ENCODE measurements at places on chromosomes 16 and 17. TPM values are rescaled to one million over a fixed set of nuclear protein-coding genes. Genes with fewer than 3 reads are reported as not detected.
A peak's percentile ranks its signal among the peaks of the same experiment; 100 is the strongest.

SLC2A4 gene
- 0.30 TPM for total RNA-seq

DNA sequence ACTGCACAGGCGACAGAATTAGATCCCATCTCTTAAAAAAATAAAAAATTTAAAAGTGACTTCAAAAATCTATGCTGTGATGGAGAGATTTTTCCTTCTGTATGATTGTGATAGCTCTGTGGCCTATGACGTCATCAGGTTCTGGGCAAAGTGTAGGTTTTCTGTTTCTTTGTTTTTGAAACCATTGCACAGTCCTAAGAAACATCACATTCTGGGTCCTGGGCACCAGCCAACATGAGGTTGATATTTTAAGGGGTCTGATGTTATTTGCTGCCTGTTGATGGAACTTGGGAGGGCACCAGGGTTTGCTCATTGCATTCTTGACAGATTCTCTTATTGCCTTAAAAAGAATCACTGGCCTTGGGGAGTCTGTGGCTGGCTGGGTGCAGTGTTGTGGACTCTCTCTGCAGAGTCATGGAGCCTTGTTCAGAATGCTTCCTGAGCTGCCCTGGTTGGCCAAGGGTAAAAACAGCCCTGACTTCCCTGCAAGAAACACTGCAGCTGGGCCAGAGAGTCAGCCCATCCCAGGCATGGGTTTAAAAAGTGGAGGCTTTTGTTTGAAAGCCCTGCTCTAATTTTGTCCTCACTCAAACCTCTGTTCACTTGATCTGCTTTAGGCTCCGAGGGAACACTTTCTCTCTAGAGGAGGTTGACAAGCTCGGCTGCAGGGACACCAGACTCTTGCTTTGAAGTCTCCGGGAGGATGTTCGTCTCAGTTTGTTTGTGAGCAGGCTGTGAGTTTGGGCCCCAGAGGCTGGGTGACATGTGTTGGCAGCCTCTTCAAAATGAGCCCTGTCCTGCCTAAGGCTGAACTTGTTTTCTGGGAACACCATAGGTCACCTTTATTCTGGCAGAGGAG is 10.5 kb upstream of the CYLD start:
- DNase-seq: no peak

- DNase-seq: no peak
Observed at GRCh38 chr17:12521416-12521815, 144.3 kb upstream of the MYOCD start.

GRCh38 chr16:54340531-54340930 is 53.9 kb upstream of the IRX3 start:
- DNase-seq: no peak

- DNase-seq: no peak
Observed at GRCh38 chr16:53998024-53998810, 288.4 kb downstream of the IRX3 start.

RSKR gene
- 4.7 TPM for total RNA-seq

DNA sequence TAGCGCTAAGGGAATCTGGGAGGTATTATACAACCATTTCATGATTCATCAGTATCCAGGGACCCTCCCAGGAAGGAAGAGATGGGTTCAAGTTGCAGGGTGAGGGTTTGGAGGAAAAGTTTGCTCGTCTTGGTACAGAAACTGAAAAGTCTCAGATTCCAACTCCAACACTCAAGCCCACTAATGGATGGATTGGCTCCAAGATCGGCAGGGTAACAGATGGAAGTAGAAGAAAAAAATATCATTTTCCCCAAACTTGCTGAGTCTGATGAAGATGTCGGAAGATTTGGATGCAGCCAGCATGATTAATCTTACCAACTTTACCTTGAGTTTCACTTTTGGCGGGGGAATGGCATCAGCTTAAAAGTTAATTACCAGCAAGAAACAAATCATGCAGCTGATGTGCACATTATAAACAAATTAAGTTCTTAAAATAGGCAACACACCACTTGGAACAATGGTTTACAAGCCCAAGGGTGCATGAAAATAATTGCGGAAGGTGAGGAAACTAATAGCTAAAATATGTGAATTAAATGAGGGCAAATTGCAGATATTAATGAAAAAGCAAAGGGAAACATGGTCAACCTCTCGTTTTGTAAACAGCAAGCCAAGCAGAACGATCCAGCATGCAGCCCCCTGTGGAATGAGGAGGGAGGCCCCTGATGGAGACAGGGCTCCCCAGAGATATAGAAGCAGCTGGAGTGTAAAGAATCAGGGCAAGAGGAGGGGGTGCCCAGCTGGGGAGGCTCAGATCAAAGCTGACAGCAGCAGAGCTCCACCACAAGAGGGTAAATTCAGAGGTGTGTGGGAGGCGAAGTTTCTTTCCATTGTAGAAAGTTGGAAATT is 44.1 kb upstream of the GRIN2A start:
- no peak for DNase-seq

KRTAP4-5 gene
- total RNA-seq: not detected

GRCh38 chr16:78900044-78900811 is 700.3 kb downstream of the MAF start:
- DNase-seq: no peak

GRCh38 chr17:42901535-42902229 is 1.1 kb downstream of the G6PC1 start:
- DNase-seq: peak; percentile 25

FUS gene
- total RNA-seq: 231 TPM

DNA sequence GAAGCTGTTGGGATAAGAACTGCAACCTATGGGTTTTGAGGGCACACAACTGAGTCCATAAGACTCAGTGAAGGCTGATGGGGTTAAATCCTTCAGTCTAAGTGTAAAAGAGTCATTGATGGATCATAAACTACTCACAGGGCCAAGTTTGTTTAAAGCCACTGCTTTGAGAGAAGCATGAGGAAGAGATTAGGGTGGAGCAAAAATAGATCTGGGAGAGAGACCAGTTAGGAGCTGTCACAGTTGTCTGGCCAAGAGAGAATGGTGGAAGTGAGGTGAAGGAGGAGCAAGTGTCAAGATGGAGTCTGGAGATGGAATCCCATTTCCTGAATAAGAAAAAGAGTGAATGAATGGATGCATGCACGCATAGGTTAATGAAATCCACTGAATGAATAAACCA is 379.1 kb upstream of the CDH11 start:
- DNase-seq: no peak

GRCh38 chr17:72191921-72192799 is 71.3 kb downstream of the SOX9 start:
- no peak for DNase-seq

- DNase-seq: no peak
Observed at GRCh38 chr16:65846210-65846602, 520.3 kb upstream of the CDH5 start.

GRCh38 chr17:61404913-61405685 is 5.5 kb downstream of the TBX2 start:
- DNase-seq: peak; percentile 92

- DNase-seq: no peak
Observed at GRCh38 chr17:36813957-36814563, 123.2 kb upstream of the LHX1 start.

TPSB2 gene
- total RNA-seq: not detected

- DNase-seq: no peak
Observed at GRCh38 chr16:48734220-48734619, 124.2 kb upstream of the N4BP1 start.

HNF1B gene
- total RNA-seq: 10.1 TPM

DNA sequence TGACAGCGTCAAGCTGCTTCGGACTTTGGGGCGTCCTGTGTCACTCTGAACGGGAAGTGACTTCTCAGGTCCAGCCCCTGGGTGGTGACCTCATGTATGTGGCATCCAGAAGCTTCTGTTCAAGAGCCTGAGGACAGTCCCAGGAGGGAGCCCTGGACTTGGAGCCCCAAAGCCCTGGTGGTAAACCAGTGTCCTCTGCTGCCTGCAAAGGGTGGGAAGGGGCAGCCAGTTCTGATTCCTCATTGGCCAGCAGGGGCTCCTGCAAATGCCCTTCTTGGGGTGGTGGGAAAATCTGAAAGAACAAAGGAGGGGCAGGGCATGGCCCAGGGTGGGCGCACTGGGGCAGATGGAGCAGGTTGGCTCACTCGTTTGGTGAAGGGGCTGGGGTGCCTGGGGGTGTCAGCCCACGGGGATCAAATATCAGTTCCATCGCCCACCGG is 1.6 kb downstream of the OSGIN1 start:
- no peak for DNase-seq

DNA sequence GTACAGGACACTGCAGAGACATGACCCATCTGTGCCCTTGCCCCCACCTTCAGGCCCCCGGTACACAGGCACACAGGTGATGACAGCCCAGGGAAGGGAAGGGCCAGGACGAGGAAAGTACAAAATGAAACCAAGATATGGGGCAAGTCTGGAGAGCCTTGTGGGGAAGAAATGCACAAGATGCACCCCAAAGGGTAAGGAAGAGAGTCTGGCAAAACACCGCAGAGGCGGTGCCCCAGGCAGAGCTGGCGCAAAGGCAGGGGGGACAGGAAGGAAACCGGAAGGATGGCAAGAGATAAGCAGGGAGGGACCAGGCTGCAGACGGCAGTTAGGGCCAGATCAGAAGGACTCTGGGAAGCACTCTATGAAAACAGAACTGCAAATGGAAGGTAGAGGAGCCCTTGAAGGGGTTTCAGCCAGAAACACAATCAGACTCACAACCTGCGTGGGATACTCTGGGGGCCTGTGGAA is 81.4 kb downstream of the SLC39A11 start:
- no peak for DNase-seq

DNA sequence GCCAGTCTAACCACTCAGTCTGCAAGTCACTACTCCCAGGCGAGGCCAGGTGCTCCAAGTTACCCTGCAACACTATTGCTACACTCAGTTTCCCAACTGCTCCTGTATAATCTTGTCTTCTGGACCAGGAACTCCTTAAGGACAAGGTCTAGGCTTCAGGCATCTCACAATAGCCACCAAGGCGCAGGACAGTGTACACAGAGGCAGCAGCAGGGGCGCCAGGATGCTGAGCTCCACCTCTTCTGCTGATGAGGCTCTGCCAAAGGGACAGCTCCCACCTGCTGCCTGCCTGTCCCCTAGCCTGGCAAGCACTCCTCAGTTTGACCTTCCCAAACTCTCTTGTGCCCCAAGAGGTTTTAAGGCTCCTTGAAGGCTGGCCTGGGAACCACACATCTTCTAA is 3.4 kb downstream of the SLC25A11 start:
- DNase-seq: no peak

DNA sequence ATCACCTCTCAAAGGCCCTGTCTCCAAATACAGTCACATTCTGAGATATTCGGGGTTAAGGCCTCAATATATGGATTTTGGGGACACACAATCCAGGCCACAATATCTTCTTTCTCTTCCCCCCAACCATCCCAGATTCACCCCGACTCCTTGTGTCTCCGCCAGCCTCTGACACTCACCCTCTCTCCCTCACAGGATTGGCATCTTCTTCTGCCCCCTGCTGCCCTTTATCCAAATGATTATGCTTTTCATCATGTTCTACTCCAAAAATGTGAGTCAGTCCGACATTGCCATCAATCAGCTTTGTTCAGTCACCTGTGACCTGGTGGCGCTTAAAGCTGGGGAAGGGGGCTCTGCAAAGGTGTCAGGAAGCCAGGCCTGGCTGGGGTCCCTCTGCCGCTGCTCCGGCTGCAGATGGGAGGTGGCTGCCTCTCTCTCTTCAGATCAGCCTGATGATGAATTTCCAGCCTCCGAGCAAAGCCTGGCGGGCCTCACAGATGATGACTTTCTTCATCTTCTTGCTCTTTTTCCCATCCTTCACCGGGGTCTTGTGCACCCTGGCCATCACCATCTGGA is 35.1 kb downstream of the GDE1 start:
- DNase-seq: no peak

HYDIN gene
- total RNA-seq: not detected

- DNase-seq: no peak
Observed at GRCh38 chr17:81302861-81303333, 7.8 kb upstream of the SLC38A10 start.

- DNase-seq: no peak
Observed at GRCh38 chr16:12646098-12646489, 157.6 kb downstream of the CPPED1 start.

- DNase-seq: no peak
Observed at GRCh38 chr17:69757688-69758430, 317.2 kb upstream of the KCNJ16 start.

HSD11B2 gene
- total RNA-seq: 0.20 TPM

DNA sequence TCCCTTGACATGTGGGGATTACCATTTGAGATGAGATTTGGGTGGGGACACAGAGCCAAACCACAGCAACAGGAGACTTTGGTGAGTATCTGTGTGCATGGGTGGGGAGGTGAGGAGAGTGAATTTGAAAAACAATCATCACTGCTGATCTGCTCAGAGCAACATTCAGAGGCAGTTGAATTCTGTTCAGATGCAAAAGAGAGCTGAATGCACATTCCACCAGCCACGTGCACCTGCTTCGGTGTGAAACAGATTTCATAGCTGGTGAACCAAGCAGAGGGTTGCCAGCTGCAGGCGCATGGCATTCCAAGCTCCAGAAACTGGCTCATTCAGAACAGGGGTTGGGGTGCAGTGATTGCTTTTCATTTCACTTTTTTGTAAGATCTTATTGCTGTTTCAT is 233.1 kb upstream of the FOXF1 start:
- DNase-seq: no peak

CLEC18C gene
- 0.34 TPM for total RNA-seq

GRCh38 chr17:68381076-68381900 is 76.0 kb downstream of the WIPI1 start:
- DNase-seq: no peak

DNA sequence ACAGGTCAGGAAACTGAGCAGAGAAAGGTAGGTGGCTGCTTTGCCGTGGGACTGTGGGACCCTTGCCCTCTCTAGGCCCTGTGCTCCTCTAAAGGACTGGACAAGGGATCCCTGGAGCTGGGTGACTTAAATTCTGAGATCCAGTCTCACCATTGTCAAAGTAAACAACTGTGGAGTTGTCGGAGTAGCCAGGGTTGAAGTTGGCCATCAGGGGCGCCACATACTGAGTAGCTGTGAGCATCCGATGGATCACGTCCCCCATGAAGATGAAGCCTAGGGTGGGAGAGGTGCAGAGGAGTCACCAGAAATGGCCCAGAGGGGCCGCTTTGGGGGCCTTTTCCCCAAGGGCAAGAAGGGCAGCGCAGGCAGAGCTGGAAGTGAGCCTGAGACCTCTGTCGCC is 43.5 kb downstream of the PLXDC1 start:
- no peak for DNase-seq

GRCh38 chr16:80670170-80670865 is 129.5 kb downstream of the DYNLRB2 start:
- no peak for DNase-seq

GRCh38 chr17:78769196-78769773 is 12.8 kb downstream of the CYTH1 start:
- no peak for DNase-seq

- DNase-seq: no peak
Observed at GRCh38 chr17:68843522-68843921, 111.7 kb downstream of the ABCA8 start.

FTSJ3 gene
- 27.9 TPM for total RNA-seq

TMEM132E gene
- total RNA-seq: 0.36 TPM

- DNase-seq: no peak
Observed at GRCh38 chr16:11880007-11880406, 28.7 kb upstream of the RSL1D1 start.
